SK-N-SH (cell line): ENCODE measurements at places on chromosomes 7 and 10.

- no peak for DNase-seq
- no peak overlapping the region for H3K4me3 ChIP-seq
- no peaks in the 10 kb centered on the region for H3K36me3 ChIP-seq
- H3K4me1 ChIP-seq, result no peaks in the 10 kb centered on the region
- no peak overlapping the region for H3K27ac ChIP-seq
These were observed 105.8 kb downstream of the GPR158 start for GRCh38 chr10:25280573-25280972.

DNA sequence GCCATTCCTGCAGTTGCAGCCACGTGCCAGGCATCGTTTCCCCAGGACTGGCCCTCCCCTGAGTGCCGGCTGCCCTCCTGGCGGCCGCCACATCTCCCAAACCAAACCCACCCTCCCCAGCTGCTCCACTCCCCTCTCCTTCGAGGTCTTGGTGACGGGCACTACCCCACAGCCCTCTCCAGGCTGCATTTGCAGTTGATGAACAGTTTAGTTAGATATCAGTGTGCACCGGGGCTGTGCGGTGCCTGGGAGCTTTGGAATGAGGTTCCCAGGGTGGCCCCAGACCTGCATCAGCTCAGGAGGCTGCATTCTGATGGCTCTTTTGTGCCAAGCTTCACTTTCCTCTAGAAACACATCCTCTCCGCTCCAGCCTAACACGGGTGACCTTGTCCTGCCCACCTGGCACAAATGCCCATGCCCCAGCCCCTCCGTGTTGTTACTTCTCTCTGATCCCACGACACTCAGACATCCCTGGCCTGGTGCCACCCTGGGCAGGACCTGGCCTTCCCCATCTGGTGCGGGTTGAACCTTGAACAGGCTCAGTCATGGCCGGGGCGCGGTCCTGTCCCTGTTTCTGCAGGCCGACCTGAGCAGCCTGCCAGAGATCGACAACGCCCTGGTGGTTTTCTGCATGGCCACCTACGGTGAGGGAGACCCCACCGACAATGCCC lies 14.5 kb downstream of the TMEM120A start:
- DNase-seq, result peak; percentile 37
- H3K4me3 ChIP-seq, result no peak overlapping the region
- no peak overlapping the region for H3K27ac ChIP-seq
- peaks cover 39% of the 10 kb centered on the region; the same call in 1 of the 2 replicates for H3K36me3 ChIP-seq
- H3K27me3 ChIP-seq, result no peaks in the 10 kb centered on the region

GRCh38 chr7:80942261-80943041 lies 23.6 kb upstream of the SEMA3C start:
- peak overlapping the region; percentile 87 for H3K27ac ChIP-seq
- no peak overlapping the region for H3K4me3 ChIP-seq
- no peaks in the 10 kb centered on the region for H3K27me3 ChIP-seq

- H3K36me3 ChIP-seq, result peaks cover 4% of the 10 kb centered on the region
- H3K27me3 ChIP-seq, result no peaks in the 10 kb centered on the region
- DNase-seq, result no peak
- no peak overlapping the region for H3K27ac ChIP-seq
- no peaks in the 10 kb centered on the region for H3K4me1 ChIP-seq
These were observed 9.7 kb downstream of the CPA4 start for GRCh38 chr7:130302649-130303048.

- no peaks in the 10 kb centered on the region for H3K36me3 ChIP-seq
- no peak overlapping the region for H3K27ac ChIP-seq
- H3K27me3 ChIP-seq, result no peaks in the 10 kb centered on the region
- no peak overlapping the region for H3K4me3 ChIP-seq
- H3K4me1 ChIP-seq, result no peaks in the 10 kb centered on the region
- no peak for DNase-seq
These were observed 413.1 kb downstream of the TCERG1L start for GRCh38 chr10:130898381-130898780.

DNA sequence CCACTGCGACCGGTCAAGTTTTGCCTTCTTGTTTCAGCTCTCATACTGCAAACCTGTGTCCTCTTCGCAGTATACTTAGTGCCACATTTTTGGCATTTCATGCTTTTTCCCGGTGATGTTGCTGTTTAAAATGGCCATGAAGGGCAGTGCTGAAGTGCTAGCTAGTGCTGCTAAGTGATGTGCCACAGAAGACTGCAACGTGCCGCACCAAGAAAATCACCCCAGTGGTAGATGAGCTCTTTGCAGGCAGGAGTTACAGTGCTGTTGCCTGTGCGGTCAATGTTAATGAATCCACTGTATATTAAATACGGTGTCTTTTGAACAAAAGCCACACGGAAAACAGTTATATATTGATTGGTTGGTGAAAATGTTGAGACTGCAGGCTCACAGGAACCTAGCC lies 120.3 kb downstream of the ANLN start:
- no peak overlapping the region for H3K4me3 ChIP-seq
- H3K27ac ChIP-seq, result no peak overlapping the region
- H3K27me3 ChIP-seq, result no peaks in the 10 kb centered on the region
- no peaks in the 10 kb centered on the region for H3K36me3 ChIP-seq
- DNase-seq, result no peak

- no peak overlapping the region for H3K27ac ChIP-seq
- no peaks in the 10 kb centered on the region for H3K4me1 ChIP-seq
- H3K27me3 ChIP-seq, result no peaks in the 10 kb centered on the region
- H3K4me3 ChIP-seq, result no peak overlapping the region
These were observed 66.4 kb downstream of the GALNT17 start for GRCh38 chr7:71198391-71198790.

DNA sequence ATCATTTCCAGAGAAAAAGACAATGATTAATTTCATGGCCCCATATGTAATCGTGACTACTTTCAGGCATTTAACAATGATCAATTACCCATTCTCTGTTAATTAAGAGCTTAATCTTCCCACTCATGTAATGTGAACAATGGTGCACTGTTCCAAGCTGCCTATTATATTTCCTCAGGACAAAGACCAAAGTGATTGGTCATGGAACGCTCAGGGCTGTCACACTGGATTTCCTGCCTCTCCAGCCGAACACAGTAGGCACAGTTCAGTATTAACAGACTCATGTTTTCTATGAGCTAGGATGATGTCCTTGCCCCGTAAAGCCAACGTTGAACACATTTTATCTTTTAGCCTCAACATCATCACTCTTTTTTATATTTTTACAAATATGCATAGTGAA lies 142.7 kb upstream of the FZD8 start:
- H3K36me3 ChIP-seq, result no peaks in the 10 kb centered on the region
- H3K27me3 ChIP-seq, result no peaks in the 10 kb centered on the region
- DNase-seq, result no peak

DNA sequence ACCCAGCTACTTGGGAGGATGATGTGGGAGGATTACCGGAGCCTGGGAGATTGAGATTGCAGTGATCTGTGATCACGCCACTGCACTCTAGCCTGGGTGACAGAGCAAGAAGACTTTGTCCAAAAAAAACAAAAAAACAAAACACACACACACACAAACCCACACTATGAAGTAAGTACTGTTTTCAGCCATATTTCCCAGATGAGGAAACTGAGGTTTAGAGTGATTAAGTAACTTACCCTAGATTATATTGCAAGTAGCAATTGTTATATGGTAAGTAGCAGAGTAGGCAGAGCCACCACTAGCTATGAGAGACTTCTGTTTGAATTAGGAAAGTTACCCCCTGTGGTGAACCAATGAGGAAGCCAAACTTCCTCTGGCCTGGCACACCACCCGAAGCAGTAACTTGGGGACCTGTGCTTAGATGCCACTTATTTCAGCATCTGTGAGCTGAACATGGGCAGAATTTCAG lies 61.9 kb downstream of the MCU start:
- no peak overlapping the region for H3K4me3 ChIP-seq
- no peaks in the 10 kb centered on the region for H3K27me3 ChIP-seq
- no peak for DNase-seq
- H3K4me1 ChIP-seq, result no peaks in the 10 kb centered on the region

DNA sequence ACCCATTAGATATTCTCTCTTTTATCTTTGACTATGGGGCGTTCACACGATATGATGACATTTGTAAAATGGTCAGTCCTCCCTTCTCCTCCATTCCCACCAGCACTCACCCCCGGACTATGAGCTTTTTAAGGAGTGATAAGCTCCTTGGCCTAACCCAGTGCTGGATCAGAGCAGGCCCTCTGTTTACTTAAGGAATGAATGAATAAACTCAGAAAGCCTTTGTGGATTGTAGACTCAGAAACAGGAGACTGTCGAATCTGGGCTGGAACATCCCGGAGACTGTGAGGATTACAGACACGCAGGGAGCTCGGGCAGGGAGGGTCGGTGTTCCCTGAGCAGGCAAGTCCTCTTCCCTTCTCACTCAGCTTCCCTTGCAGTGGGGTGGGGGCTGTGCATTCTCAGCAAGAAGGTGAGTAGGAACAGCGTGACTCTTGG lies 6.8 kb upstream of the ZCCHC24 start:
- H3K27me3 ChIP-seq, result no peaks in the 10 kb centered on the region
- H3K27ac ChIP-seq, result no peak overlapping the region; the same call in 1 of the 2 replicates
- no peak overlapping the region for H3K4me3 ChIP-seq
- 0 out of 2 replicates have a peak, but pooled peaks cover 2% of the 10 kb centered on the region for H3K4me1 ChIP-seq
- DNase-seq, result no peak

DNA sequence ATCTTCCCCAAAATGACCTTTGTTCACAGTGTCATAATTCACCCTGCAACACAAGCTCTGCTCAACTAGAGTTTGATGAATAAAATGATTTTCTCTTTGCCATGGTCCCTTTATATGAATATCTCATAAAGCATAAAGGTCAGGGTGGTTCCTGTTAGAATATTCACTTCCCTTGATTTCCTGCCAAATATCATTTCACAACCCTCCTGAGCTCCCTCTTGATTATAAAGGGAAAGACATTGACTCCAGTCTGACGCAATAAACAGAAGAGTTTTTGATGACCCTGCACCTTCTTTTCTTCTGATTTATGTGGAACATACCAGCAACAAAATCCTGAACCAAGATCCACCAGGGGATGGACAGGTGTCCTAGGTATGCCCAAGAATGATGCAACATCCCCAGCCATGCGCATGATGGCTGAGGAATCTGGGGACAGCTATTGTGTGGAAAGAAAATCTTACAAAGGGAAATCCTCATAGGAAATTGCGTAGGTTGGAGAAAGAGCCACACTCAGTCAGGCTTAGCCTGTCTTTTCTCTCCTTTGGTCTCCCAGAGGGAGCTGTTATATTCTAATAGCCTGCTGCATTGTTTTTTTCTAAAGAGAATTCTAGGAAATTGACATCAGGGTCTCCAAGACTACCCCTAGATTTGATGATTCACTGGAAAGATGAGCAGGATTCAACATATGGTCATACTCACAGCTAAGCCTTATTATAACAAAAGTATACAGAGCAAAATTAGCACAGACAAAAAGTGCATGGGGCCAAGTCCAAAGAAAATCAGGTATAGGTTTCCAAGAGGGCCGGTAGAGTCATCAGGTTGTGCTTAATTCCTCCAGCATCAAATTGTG lies 18.8 kb downstream of the IFIT3 start:
- no peak for DNase-seq
- no peak overlapping the region for H3K27ac ChIP-seq
- no peak overlapping the region for H3K4me3 ChIP-seq
- no peaks in the 10 kb centered on the region for H3K36me3 ChIP-seq

DNA sequence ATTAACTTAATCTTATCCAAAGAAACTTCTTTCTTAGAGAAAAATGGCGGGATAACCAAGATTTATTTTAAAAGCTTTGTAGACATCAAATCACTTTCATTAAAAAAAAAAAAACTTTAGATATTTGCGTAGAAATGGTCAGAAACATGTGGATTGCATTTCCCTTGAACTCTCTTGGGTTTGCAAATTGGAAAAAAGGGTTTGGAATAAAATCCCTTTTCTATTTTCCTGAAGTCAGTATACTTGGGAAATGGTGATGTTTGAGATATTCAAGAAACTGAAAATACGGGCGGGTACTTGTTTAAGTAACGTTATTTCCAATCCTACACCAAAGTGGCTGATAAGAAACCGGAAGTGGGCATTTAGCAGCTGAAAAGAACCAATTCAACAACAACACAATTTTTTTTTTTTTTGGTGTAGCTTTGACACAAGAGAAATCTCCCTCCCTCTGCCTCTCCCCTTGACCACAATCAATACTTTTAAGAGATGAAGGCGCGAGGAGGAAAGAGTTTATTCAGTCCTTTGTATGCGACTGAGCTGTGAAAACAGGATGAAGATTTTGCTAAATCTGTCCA lies 13.7 kb upstream of the GFRA1 start:
- H3K4me1 ChIP-seq, result no peaks in the 10 kb centered on the region
- no peak overlapping the region for H3K27ac ChIP-seq
- no peaks in the 10 kb centered on the region for H3K36me3 ChIP-seq
- H3K27me3 ChIP-seq, result no peaks in the 10 kb centered on the region

DNA sequence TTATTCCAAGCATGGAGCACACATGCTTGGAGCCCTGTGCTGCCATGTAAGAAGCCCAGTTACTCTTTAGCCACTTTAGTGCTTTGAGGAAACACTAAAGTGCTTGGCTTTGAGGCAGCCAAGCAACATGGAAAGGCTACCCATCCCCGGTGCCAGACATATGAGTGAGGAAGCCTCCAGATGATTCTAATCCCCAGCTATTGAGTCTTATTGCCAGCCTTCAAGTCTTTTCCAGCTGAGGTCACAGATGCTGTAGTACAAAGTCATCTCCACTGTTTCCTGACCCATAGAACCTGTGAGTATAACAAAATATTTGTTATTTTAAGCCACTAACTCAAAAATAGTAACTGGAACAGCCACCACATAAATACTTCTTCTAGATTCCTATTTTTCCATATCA lies 91.4 kb upstream of the CYP26C1 start:
- peaks cover 12% of the 10 kb centered on the region; the same call in 1 of the 2 replicates for H3K4me1 ChIP-seq
- no peaks in the 10 kb centered on the region for H3K27me3 ChIP-seq
- H3K27ac ChIP-seq, result no peak overlapping the region
- no peak overlapping the region for H3K4me3 ChIP-seq
- no peak for DNase-seq

DNA sequence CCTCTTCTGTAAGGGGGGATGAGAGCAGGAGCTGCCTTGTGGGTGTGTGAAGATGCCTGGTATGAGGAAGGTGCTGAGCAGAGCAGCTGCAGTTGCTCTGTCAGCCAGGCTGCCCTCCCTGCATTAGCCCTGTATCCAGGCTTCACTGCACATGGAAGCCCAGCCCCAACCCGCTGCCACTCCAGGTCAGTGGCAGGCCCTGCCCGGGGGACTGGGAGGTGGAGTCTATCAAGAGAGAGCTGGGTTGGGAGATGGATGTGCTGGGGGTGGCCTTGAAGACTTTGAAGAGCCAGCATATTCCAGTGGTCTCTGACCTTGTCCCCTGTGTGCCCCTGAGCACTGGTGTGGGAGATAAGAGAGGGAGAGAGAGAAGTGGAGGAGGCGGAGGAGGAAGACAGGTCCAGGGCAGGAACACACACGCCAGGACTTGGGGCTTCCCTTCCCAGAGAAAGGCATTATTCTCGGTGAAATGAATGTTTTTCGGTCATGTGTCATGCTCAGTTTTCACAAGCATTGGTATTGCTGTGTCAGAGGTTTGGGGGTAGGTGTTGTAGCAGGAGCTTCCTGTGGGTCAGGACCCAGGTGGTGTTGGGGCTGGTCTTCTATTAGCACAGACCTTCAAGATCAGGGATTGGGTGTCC lies 2.6 kb downstream of the PPIF start:
- H3K4me1 ChIP-seq, result peaks cover 42% of the 10 kb centered on the region
- no peaks in the 10 kb centered on the region for H3K27me3 ChIP-seq
- no peak overlapping the region for H3K4me3 ChIP-seq
- no peak for DNase-seq

GRCh38 chr10:127315888-127316287 lies 119.5 kb upstream of the INSYN2A start:
- no peak overlapping the region for H3K27ac ChIP-seq
- H3K4me1 ChIP-seq, result no peaks in the 10 kb centered on the region; the same call in 1 of the 2 replicates
- H3K36me3 ChIP-seq, result no peaks in the 10 kb centered on the region
- H3K27me3 ChIP-seq, result no peaks in the 10 kb centered on the region

GRCh38 chr7:67343572-67343971 lies 346.9 kb downstream of the TYW1 start:
- no peak overlapping the region for H3K4me3 ChIP-seq
- H3K4me1 ChIP-seq, result peaks cover 9% of the 10 kb centered on the region; the same call in 1 of the 2 replicates
- DNase-seq, result peak; percentile 67
- H3K36me3 ChIP-seq, result no peaks in the 10 kb centered on the region
- H3K27ac ChIP-seq, result peak overlapping the region; percentile 40; the same call in 1 of the 2 replicates
